ENCODE measurements at places on chromosomes 2 and 18.

- DNase-seq = no peak
Observed at GRCh38 chr2:96753661-96754282, 6.9 kb upstream of the CNNM4 start.

- no peak for DNase-seq
Observed at GRCh38 chr2:174125090-174125489, 123.2 kb downstream of the OLA1 start.

DNA sequence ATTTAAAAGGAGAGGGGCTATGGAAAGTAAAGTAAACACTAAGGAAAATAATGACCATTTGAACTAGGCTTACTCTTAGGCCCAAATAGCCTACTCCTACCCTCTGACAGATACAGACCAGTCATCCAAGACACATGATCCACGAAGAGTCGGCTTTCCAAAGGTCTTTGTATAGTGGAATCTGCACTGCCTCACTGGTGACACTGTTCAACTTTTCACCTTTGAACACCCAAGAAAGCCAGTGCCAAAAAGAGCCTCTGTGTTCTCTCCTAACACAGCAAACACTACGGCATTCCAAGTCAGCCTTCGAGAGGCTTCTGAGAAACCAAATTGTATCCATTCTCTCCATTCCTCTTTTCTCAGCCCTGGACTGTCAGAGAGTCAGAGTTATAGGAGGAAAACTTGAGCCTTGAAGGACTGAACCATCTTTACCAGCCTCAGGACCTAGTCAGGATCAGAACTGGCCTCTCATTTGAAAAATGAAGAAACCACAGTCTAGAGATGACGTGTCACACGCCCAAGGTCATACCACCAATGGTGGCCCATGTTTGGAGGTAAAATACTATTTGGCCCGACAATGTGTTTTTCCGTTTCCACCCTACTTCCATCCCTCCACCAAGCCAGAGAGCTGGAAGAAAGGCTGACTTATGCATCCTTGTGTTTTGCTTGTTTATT, 267.4 kb upstream of the ACVR2A start:
- DNase-seq = no peak

DNA sequence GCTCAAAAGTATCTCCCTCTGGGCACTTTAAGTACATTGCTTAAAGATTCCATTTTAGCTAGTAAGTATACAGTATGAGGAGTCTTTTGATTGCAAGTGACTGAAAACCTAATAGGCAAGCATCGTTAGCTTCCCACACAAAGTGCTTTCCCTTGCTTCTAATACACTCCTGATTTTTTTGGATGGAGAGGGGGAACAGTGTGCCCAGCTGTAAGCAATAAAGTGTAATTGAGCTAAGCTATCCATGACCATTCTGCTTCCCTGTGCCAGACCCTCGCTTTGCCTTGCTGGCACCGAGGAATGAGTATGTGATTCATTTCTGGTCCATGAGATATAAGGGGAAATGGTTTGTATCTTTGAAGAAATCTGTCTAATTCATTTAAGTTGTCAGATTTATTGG, 3.8 kb upstream of the ZNF24 start:
- no peak for DNase-seq

- no peak for DNase-seq
Observed at GRCh38 chr2:28321426-28321825, 71.2 kb upstream of the FOSL2 start.

DNA sequence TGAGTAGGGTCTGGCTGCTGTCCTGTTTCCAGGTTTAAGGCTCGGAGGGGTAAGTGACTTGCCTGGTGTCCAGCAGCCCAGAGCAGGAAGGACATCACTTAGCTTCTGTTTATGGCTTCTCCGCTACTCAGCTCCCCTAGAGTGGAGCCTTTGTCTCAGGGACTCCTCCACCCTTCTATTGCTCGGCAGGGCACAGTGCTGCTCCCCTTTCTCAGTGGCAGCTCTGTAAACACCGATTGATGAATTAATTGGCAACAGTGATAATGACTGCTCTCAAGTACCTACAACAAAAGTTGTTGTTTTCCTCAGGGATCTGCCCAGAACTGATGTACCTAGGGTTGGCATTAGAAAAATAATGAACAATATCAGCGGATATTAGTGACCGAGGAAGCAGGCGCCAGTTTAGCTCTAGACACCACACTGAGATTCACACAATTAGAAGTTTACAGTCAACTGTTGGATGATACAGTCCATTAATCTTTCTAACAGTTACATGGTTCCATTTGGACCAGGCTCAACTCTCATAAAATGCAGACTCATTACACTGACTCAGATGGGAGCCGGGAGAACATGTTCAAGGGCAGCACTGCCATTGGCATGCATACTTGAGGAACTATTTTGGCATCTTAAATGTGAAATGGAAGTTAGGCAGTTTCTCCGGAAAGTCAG, 265.7 kb downstream of the MTX2 start:
- no peak for DNase-seq

GRCh38 chr2:113015655-113016054, 10.4 kb downstream of the IL36A start:
- no peak for DNase-seq
